ENCODE measurements at places on chromosomes 7 and 10.

DNA sequence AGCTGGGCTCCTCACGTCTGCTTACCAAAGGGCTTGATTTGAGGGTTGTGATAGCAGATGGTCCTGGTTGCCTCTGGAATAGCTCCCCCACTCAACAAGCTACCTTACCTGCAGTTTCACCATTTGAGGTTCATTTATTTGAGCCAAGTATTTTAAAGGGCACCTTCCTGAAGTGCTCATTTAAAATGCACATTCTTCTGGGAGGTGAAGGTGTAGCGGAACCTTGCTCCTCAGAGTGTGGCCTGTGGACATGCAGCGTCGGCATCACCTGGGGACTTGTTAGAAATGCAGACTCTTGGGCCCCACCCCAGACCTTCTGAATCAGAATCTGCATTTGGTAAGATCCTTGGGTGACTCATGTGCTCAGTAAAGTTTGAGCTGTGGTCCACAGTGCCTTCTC is 2.3 kb downstream of the CDH23 start:
- H3K4me1 ChIP-seq: no peaks in the 10 kb centered on the region
- no peak overlapping the region for H3K27ac ChIP-seq
- H3K4me3 ChIP-seq: no peak overlapping the region
- no peaks in the 10 kb centered on the region for H3K36me3 ChIP-seq
- no peak for DNase-seq
- peaks cover 22% of the 10 kb centered on the region for H3K27me3 ChIP-seq

DNA sequence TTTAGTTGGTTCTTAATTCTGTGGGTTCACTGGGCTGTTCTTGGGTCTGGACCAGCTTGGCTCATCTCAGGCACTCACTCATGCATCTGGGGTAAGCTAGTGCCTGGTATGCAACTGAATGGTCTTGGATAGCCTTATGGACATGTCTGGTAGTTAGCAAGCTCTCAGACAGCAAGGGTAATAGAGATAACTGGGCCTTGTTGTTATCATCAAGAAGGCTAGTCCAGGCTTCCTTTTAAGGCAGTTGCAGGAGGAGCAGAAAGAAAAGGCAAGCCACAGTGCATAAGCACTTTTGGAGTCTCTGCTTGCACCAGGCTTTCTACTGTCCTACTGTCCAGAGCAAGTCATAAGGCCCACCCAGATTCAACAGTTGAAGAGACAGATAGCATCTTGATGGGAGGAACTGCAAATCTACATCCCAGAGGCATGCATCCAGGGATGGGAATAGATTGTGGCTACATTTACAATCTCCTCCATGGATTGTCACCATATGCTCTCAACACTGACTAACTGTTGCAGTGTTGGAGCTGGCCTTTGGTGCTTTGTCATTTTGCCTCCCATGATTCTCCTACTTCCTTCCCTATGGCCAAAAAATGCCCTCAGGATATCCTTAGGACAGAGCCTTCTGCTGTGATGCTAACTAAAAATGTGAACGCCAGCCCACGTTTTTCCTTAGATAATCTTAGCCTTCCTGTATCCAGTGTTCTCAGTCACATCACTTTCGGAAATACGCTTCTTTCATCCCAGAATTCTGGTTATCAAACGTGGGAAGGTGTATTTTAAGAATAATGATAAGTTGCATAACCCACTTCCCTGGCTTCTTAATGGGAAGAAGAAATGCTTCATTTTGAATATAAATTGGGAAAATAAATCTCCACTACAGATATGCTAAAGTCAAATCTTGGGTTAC is 3.6 kb downstream of the GIMAP4 start:
- no peak for DNase-seq
- no peak overlapping the region for H3K4me3 ChIP-seq
- no peaks in the 10 kb centered on the region for H3K36me3 ChIP-seq
- no peak overlapping the region for H3K27ac ChIP-seq
- H3K4me1 ChIP-seq: no peaks in the 10 kb centered on the region
- peaks cover 27% of the 10 kb centered on the region for H3K27me3 ChIP-seq

- no peaks in the 10 kb centered on the region for H3K4me1 ChIP-seq
- no peaks in the 10 kb centered on the region for H3K36me3 ChIP-seq
- no peaks in the 10 kb centered on the region for H3K27me3 ChIP-seq
- H3K27ac ChIP-seq: no peak overlapping the region
- no peak overlapping the region for H3K4me3 ChIP-seq
- DNase-seq: no peak
These were observed 53.9 kb upstream of the PLPP4 start for GRCh38 chr10:120403109-120403508.

DNA sequence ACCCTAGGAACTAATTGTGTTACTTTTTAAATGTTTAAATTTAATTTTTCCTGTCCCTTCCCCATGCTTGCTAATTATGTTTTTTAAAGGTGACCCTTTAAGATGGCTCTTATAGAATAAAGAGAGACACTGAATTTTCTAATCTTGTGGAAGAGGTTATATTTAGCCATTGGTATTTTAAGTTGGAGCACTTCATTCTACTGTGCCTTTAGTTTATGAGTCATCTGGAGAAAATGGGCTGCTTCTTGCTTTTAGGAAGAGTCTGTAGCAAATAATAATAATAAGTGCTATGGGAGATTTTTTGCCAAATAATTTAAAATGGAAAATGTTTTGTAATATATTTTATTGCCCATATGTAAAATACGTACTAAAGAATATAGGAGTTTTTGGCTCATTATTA is 139.7 kb downstream of the ADK start:
- no peak overlapping the region for H3K4me3 ChIP-seq
- peaks cover 4% of the 10 kb centered on the region for H3K36me3 ChIP-seq
- peaks cover 55% of the 10 kb centered on the region for H3K4me1 ChIP-seq
- DNase-seq: peak; percentile 65
- H3K27ac ChIP-seq: peak overlapping the region; percentile 0

GRCh38 chr7:33458581-33458980 is 329.2 kb downstream of the BBS9 start:
- no peaks in the 10 kb centered on the region for H3K4me1 ChIP-seq
- no peak overlapping the region for H3K27ac ChIP-seq
- DNase-seq: no peak
- H3K27me3 ChIP-seq: no peaks in the 10 kb centered on the region
- no peaks in the 10 kb centered on the region for H3K36me3 ChIP-seq

DNA sequence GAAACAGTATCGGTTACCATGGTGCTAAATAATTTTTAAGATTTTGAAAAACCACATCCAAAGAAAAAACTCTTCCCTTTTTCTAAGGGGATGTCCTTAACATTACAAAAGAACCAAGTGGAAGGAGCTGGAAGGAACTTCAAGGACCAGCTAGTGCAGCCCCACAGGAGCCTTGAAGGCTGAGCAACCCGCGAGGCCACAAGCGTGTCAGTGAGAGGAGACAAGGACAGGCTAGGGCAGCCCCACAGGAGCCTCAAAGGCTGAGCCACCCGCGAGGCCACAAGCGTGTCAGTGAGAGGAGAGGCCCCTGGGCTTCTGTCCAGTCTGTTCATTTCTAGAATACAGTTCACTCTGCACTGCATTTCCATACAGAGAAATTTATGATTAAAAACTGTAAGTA is 80.1 kb upstream of the ATP6V0A4 start:
- H3K36me3 ChIP-seq: peaks cover 12% of the 10 kb centered on the region
- H3K4me3 ChIP-seq: no peak overlapping the region
- no peaks in the 10 kb centered on the region for H3K27me3 ChIP-seq
- H3K27ac ChIP-seq: peak overlapping the region; percentile 91

GRCh38 chr7:40700653-40701421 is 566.0 kb downstream of the SUGCT start:
- no peaks in the 10 kb centered on the region for H3K36me3 ChIP-seq
- DNase-seq: no peak
- no peak overlapping the region for H3K27ac ChIP-seq
- peaks cover 3% of the 10 kb centered on the region for H3K4me1 ChIP-seq
- H3K27me3 ChIP-seq: no peaks in the 10 kb centered on the region
- no peak overlapping the region for H3K4me3 ChIP-seq

- H3K4me3 ChIP-seq: no peak overlapping the region
- no peaks in the 10 kb centered on the region for H3K4me1 ChIP-seq
- peaks cover 83% of the 10 kb centered on the region for H3K27me3 ChIP-seq
- H3K36me3 ChIP-seq: no peaks in the 10 kb centered on the region
- DNase-seq: no peak
- no peak overlapping the region for H3K27ac ChIP-seq
These were observed 113.8 kb downstream of the FGFR2 start for GRCh38 chr10:121484401-121484800.

- no peaks in the 10 kb centered on the region for H3K36me3 ChIP-seq
- no peak overlapping the region for H3K4me3 ChIP-seq
- DNase-seq: no peak
- H3K27ac ChIP-seq: no peak overlapping the region
- H3K27me3 ChIP-seq: no peaks in the 10 kb centered on the region
These were observed 167.7 kb downstream of the NXPH1 start for GRCh38 chr7:8601121-8601520.

GRCh38 chr7:46178661-46179060 is 257.6 kb upstream of the IGFBP3 start:
- no peaks in the 10 kb centered on the region for H3K27me3 ChIP-seq
- H3K27ac ChIP-seq: no peak overlapping the region
- H3K4me3 ChIP-seq: no peak overlapping the region

DNA sequence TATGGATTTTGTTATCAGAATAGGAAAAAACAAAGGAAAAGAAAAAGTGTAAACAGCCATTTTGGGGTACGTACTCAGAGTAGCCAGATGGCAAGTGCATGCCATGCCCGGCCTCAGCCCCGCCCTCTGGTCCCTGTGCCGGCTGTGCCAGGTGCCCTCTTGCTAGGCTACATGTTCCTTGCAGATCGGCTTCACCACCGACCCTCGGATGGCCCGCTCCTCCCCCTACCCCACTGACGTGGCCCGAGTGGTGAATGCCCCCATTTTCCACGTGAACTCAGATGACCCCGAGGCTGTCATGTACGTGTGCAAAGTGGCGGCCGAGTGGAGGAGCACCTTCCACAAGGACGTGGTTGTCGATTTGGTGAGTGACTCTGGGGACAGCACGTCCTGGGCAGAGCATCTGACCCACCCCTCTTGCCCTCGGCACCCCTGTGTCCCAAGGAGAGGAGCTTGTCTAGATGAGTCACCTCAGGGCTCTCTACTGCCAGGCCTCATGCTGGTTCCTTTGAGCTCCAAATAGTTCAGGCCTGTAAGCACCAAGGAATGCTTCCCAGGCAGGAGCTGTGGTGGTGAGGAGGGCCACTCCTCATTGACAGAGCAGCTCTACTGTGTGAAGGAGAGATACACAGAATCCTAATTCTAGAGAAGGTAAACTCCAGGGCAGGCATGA is 54.9 kb upstream of the ZMIZ2 start:
- H3K4me1 ChIP-seq: no peaks in the 10 kb centered on the region
- no peaks in the 10 kb centered on the region for H3K27me3 ChIP-seq
- no peak for DNase-seq
- H3K36me3 ChIP-seq: peaks cover 7% of the 10 kb centered on the region
- H3K27ac ChIP-seq: no peak overlapping the region

GRCh38 chr10:61943674-61944378 is 42.3 kb downstream of the ARID5B start:
- peak overlapping the region; percentile 31 for H3K4me3 ChIP-seq
- H3K27ac ChIP-seq: peak overlapping the region; percentile 72
- H3K4me1 ChIP-seq: peaks cover 65% of the 10 kb centered on the region
- peaks cover 2% of the 10 kb centered on the region for H3K36me3 ChIP-seq

GRCh38 chr7:139776486-139777132 is 1.2 kb downstream of the HIPK2 start:
- H3K4me3 ChIP-seq: peak overlapping the region; percentile 80
- peak; percentile 16 for DNase-seq
- H3K4me1 ChIP-seq: peaks cover 50% of the 10 kb centered on the region
- peaks cover 13% of the 10 kb centered on the region for H3K36me3 ChIP-seq
- H3K27ac ChIP-seq: peak overlapping the region; percentile 99

DNA sequence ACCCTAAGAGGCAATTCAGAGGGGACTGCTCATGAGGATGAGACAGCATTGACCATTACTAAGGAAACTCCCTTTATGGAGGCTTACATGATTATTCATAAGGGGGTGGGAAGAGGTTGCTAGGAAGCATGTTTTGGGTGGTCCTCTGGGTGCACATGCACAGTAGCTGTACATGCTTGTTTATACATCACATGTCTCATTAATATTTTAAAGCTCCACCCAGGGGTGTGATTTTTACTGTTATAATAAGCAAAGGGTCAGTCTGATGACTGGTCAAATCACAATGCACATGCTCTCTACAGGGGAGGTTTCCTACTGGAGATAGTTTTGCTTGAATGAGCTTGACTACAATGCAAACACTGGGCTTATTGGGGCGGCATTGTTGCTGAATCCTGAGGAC is 23.8 kb upstream of the PPP1R9A start:
- no peak for DNase-seq
- H3K4me3 ChIP-seq: no peak overlapping the region
- peaks cover 5% of the 10 kb centered on the region for H3K4me1 ChIP-seq
- no peak overlapping the region for H3K27ac ChIP-seq

DNA sequence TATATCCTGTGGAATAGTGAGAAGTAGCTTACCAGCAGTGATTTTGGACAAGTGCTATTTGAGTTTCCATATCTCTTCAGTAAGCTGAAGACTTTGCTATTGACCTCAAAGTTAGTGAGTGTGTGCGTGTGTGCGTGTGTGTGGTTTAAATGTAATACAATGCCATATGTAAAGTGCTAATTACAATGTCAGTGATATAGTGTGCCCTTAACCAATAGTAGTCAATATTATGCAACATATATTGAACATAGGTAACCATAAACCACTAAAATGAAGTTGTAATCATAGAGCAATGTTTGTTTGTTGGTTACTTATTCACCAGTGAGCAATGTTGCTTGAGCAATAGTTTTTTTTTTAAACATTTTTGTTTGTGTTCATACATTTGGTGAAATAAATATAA is 309.4 kb downstream of the NXPH1 start:
- no peaks in the 10 kb centered on the region for H3K4me1 ChIP-seq
- no peak overlapping the region for H3K4me3 ChIP-seq

DNA sequence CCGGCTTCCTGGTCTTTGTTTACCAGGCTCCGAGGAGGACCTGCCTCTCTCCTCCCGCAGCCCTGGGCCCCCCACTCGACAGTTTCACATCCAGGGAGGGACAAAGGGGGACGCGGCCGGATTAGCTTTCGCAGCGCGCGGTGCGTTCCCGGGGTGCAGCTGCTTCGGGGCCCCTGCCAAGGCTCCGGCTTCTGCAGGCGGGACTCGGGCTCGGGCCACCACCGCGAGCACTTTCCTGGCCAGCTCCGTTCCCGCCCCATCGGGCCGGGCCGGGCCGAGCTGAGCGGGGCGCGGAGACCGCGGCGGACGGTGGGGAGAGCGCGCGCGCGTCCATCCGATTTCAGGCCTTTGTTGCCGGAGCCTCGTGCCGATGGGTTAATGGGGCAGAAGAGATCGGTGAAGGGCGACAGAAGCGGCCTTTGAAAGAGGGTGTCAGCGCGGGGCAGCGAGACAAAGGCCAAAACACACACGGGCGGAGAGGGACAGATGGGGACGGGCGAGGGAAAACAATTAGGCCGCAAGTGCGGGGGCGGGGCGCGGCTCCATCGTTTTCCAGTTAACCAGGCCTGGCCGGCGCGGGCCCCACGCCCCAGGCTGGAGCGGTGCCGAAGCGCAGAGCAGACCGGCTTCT is 8.5 kb upstream of the UNCX start:
- no peak overlapping the region for H3K4me3 ChIP-seq
- H3K36me3 ChIP-seq: no peaks in the 10 kb centered on the region
- DNase-seq: no peak
- H3K27ac ChIP-seq: no peak overlapping the region

- peaks cover 27% of the 10 kb centered on the region for H3K36me3 ChIP-seq
- H3K27me3 ChIP-seq: no peaks in the 10 kb centered on the region
- H3K4me1 ChIP-seq: peaks cover 6% of the 10 kb centered on the region
- H3K27ac ChIP-seq: no peak overlapping the region
These were observed 5.0 kb downstream of the ALDH18A1 start for GRCh38 chr10:95651346-95652060.
